ENCODE measurements at places on chromosomes 16 and 17.

GRCh38 chr17:15278924-15279477 is 13.9 kb upstream of the PMP22 start:
- peak; percentile 98 for DNase-seq

DNA sequence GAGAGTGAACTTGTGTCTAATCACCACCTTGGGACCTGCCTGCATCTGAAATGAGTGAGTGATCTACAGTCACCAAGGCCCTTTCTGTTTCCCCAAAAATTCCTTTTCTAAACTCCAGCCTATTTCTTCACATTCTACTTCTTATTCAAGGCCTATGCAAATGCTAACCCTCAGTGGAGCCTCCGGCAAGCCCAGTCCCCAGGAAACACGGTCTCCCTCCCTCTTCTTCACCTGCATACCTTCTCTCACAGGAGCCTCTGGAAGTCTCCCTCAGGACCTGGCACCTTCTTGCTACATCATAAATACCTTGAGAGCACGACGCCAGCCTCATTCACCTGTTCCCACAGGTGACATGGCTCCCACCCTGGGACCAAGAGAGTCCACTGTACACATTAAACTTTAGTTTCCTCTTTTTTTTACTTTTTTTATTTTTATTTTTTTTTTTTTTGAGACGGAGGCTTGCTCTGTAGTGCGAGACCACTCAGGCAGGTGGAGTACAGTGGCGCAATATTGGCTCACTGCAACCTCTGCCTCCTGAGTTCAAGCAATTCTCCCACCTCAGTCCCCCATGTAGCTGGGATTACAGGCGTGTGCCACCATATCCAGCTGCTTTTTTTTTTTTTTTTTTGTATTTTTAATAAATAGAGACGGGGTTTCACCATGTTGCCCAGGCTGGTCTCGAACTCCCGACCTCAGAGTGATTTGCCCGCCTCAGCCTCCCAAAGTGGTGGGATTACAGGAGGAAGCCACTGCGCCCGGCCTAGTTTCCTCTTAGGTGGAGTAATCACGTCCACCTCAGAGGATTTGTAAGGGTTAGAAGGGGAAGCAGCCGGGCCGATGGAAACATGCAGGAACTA is 97.3 kb downstream of the ANKRD11 start:
- no peak for DNase-seq

DNA sequence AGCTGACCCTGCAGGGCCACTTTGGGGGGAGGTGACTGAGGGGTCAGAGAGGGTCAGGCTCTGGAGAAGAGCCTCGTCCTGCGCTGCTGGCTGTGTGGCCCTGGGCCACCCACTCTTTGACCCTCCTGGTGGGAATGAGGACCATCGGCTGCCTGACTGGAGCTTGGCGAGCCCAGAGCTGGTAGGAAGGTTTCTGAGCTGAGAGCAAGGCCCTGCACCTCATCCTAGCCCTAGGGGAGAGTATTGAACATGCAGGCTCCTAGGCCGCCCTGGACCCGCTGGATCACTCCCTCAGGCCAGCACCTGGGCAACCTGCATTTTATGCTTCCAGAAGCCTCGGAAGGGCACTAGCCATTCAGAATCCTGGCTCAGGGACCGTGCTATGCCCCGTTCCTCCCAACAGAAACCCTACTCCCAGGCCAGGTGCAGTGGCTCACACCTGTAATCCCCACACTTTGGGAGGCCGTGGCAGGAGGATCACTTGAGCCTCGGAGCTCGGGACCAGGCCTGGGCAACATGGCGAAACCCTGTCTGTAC is 14.5 kb downstream of the MAP2K3 start:
- no peak for DNase-seq

DNA sequence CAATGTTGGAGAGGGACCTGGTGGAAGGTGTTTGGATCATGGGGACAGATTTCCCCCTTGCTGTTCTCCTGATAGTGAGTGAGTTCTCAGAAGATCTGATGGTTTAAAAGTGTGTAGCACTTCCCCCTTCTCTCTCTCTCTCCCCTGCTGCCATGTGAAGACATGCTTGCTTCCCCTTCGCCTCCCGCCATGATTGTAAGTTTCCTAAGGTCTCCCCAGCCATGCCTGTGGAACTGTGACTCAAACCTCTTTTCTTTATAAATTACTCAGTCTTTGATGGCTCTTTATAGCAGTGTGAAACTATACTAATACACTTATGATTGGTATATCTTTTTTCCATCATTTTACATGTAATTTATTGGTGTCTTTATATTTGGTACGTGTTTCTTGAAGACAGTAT is 13.4 kb downstream of the ADGRG5 start:
- DNase-seq: no peak

GRCh38 chr16:88538366-88539060 is 31.7 kb upstream of the ZC3H18 start:
- DNase-seq: no peak

- peak; percentile 43 for DNase-seq
Measured at GRCh38 chr16:66948134-66948836, 12.8 kb upstream of the CES3 start.

GRCh38 chr16:24054741-24055491 is 201.2 kb upstream of the CACNG3 start:
- no peak for DNase-seq

GRCh38 chr17:58384897-58385296 is 32.4 kb downstream of the RNF43 start:
- DNase-seq: no peak

DNA sequence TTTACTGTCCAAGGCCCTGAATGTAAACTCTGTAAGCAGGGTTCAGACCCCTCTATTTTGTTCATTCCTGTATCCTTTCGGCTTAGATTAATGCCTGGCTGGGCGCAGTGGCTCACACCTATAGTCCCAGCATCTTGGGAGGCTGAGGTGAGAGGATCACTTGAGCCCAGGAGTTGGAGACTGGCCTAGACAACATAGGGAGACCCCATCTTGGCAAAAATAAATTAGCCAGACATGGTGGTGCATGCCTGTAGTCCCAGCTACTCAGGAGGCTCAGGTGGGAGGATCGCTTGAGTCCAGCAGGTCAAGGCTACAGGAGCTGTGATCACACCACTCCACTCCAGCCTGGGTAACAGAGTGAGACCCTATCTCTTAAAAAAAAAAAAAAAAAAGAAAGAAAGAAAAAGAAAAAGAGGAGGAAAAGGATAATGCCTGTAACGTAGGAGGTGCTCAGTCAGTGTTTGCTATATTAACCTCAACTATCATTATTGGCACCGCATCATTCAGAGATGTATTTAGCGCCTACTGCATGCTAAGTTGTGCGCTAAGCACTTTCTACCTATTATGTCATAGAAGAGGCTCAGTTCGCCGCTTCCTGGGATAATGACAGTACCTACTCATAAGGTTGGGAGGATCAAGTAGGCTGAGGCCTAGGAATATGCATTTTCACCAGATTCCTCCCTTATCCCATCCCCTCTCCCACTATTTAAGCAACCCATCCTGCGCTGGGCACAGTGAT is 5.0 kb downstream of the SOCS1 start:
- no peak for DNase-seq

GRCh38 chr17:57676543-57676942 is 68.6 kb downstream of the CCDC182 start:
- DNase-seq: no peak

GRCh38 chr16:81486540-81487061 is 42.0 kb downstream of the CMIP start:
- DNase-seq: no peak

- DNase-seq: no peak
Measured at GRCh38 chr16:48523415-48524204, 86.4 kb downstream of the N4BP1 start.

DNA sequence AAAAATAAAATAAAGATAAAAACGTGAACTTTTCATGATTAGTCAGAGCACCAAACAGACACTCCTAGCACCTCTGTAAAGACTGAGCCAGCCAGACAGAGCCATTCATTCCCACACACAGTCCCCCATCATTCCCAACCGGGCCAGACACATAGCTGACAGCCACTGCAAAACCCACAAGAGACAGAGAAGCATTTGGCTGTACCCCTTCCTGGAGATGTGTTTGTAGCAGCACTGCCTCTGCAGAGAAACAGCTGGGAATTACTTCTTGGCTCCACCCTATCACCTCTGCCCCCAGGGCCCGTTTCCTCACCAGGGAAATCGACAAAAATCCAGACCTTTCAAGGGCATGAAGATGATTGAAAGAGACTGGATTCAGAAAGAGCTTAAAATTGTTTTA is 46.4 kb downstream of the MYH11 start:
- no peak for DNase-seq

DNA sequence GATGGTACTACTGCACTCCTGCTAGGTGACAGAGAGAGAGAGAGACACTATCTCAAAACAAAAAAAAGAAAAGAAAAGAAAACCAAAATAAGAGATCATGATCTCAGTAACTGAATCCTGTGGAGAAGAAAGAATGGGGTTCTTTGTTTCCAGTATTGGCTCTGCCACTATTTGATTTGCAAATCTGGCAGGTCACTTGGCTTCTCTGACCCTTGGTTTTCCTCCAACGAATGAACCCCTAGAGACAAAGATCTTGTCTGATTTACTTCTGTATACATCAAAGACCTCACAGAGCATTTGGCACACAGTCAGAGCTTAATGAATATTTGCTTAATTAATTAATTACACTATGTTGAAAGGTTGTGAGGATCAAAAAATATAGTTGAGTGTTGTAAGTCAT is 47.9 kb upstream of the NLK start:
- no peak for DNase-seq

DNA sequence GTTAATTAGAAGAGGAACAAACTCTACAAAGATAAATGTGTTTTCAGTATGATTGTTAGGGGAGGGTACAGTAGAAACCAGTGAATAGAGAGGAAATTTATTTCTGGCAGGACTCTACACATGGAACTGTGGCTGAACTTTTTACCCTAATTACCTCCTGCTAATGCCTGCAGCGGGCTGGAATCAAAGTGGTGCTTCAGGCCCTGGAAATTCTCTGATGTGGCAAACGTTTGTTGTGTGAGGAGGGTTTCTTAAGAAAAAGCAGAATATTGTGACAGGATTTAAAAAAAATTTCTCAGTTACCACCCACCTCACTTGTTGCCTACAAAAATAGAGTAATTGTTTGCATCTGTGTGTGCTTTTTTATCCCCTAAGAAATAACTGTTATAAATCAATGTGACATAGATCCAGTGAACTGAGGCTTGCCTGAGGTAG is 154.5 kb downstream of the BCAS3 start:
- no peak for DNase-seq

- no peak for DNase-seq
Measured at GRCh38 chr17:36511216-36511615, 23.5 kb downstream of the MYO19 start.

- no peak for DNase-seq
Measured at GRCh38 chr16:86374603-86375130, 135.7 kb upstream of the FOXF1 start.

- DNase-seq: no peak
Measured at GRCh38 chr17:40020146-40020545, 4.9 kb downstream of the CSF3 start.

- DNase-seq: no peak
Measured at GRCh38 chr17:42358434-42358833, 29.8 kb downstream of the STAT3 start.

GRCh38 chr16:86975445-86975844 is 341.7 kb downstream of the C16orf95 start:
- peak; percentile 84 for DNase-seq

DNA sequence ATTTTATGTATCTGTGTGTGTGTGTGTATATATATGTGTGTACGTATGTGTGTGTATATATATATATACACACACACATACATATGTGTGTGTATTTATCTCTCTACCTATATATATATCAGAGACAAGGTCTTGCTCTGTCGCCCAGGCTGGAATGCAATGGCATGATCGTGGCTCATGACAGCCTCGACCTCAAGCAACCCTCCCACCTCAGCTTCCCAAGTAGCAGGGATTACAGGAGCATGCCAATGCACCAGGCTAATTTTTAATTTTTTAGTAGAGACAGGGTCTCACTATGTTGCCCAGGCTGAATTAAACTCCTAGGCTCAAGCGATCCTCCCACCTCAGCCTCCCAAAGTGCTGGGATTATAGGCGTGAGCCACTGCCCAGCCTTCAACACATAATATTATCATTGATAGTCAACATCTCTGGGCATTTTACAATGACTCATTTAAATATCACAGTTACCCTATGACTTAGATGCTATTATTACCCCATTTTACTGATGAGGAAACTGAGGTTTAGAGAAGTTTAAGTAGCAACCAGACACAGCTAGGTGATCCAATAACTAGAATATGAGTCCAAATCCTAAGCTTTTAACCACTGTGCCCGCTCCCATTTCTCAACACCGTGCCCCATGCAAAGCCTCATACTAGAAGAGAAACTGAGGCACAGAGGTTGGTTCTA is 24.3 kb downstream of the G6PC3 start:
- DNase-seq: no peak

DNA sequence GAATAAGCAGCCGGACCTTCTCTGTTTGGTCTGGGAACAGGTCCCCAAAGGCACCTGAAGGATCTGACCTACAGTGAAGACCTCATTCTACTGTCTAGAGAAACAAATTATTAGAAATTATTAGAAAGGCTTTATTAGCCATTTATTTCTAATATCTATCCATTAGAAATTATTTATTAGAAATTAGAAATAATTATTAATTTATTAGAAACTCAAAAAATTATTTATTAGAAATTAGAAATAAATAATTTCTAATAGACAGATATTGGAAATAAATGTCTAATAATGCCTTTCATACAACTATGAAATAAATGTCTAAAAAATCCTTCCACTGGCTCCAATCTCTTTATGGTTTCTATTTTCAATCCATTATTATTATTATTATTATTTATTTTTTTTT is 285.7 kb upstream of the ERCC4 start:
- no peak for DNase-seq

- DNase-seq: no peak
Measured at GRCh38 chr16:83692224-83692623, 115.6 kb upstream of the HSBP1 start.

DNA sequence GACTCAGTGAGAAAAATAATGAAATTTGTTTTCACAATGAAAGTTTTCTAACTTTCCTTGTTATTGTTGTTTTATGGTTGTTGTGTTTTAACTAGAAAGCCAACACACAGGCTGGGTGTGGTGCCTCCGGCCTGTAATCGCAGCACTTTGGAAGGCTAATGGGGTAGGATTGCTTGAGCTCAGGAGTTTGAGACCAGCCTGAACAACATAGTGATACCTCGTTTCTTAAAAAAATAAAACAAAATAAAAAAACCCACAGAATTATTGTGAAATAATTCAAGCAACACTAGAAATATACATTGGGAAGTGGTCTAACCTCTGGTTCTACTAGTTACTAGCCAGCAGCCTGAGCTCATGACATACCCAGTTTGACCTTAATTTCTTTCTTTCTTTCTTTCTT is 630 bp downstream of the MILR1 start:
- DNase-seq: no peak

DNA sequence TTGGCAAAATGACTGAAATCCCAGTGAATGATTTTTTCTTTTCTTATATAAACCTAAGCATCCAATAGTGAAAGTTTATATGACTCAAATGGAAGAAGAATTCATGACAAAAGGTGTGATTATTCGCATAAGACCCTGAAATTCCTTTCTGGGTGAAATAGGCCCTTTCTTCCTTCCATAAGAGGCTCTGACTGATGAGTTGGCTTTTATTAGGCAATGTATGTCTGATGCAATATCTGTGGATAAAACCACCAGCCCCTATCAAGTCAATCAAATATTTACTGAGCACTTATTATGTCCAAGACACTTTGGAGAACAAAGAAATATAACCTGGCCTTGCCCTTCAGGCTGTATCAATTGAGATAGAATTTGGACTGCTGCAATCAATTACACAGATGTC is 316.6 kb downstream of the CDH13 start:
- DNase-seq: peak; percentile 12

Data from ELR (cell line).